Posterior cingulate gyrus (tissue), 11 donors: ENCODE measurements at places on chromosomes 7 and 10.

DNA sequence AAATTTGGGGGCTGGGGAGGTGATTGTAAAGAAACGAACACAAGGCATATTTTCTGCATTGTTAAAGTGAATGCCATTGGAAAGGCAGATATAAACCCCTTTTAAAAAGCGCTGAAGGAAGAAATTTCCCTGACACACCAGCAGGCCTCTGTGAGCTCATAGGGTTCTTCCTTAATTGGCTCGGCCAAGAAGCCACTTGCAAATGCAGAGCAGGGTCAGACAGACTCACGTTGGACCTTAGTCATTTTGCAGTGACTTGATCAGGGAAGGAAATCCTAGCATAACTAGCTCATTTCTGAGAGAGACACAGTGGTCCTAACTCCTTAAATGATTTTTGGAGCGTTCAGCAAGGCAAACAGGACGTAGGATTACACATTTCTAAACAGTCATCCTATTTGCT, 1461.4 kb downstream of the GATA3 start:
- no peak for DNase-seq

DNA sequence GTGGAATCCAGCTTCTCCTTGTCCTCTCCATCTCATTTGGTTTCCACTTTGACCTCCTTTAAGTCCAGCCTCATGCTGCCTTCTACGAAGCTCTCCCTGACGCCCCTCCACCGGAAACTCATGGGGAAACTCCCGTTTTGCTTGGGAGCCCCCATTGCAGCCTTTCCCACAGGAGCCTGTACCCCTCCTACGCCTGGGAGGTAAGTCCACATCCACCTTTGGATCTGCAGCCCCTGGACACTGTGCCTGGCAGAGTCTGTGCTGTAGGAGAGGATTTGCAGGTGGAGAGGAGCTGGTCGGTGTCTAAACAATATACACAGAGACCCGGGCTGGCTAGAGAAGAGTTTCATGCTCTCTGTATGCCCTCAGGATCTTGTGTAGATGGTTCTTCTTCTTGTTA, 296.1 kb downstream of the GLRX3 start:
- no peak for DNase-seq

GRCh38 chr10:72175149-72175548, 40.7 kb upstream of the ANAPC16 start:
- no peak for DNase-seq

DNA sequence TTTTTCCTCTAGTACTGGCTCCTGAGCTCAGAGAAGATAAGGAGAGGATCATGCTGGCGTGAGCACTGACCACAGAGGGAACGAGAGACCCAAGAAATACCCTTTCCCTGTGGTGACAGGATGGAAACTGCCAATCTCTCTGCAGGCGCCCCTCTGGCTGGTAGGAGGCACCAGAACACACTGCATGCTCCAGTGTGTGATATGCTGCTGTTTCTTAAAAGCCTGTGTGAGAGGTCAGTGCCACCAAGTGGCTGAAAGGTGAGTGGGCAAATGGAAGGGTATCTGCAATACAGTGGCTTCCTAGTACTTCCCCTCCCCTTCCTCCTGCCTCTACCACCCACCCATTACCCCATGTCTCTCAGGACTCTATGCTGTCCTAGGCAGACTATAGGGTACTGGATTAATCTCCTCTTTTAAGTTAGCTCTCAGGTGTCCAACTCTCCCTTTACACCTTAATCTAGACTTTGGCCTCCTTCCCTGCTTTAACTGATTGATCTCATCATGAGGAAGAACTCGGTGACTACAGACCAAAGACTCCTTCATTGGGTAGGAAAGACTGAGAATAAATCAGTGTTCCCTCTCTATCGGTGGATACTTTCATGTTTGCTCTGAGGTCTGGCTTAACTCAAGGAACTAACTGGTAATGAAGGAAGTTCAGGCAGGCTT, 283.6 kb downstream of the ADRA2A start:
- DNase-seq, result no peak

GRCh38 chr10:13168781-13169180, 7.4 kb downstream of the MCM10 start:
- no peak for DNase-seq

- DNase-seq, result no peak
Observed at GRCh38 chr7:9127901-9128300, 694.5 kb downstream of the NXPH1 start.

GRCh38 chr10:43044448-43044921, 32.4 kb upstream of the RET start:
- DNase-seq, result no peak

- DNase-seq, result no peak
Observed at GRCh38 chr10:86498598-86498997, 23.0 kb downstream of the WAPL start.

DNA sequence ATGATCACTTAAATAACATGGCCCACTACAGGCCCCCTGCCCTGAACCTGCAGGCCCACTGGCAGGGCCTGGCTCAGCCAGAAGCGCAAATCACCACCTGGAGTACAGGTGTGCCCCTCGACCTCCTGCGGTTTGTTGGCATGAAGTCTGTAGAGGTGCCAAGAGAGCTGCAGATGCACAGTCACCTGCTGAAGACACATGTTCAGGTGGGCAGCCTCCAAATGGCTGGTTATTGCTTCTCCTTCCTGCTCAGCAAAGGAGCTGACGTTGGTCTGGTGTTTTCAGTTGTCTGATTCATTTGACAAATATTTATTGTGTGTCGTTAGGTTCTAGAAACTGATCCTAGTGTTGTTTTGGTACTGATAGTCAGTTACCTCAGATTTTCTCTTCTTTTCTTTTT, 29.0 kb downstream of the DHTKD1 start:
- DNase-seq, result no peak

DNA sequence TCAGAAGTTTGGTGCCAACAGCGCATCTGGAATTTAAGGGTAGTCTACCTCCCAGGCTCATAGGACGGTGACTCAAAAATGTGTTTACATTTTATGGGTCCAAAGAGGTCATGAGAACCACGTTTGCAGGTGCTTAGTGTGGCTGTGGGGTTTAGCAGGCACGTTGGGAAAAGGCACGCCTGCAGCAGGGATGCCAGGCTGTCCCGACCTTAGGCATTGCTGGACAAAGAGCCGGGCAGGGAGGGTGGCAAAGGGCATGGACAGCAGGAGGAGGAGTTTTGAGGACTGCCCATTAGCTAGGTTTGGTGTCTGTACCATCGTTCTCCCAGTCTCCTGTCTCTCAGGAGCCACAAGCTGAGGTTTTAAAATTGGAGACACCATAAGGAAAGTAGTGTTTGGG, 104.4 kb downstream of the TRRAP start:
- DNase-seq, result no peak

DNA sequence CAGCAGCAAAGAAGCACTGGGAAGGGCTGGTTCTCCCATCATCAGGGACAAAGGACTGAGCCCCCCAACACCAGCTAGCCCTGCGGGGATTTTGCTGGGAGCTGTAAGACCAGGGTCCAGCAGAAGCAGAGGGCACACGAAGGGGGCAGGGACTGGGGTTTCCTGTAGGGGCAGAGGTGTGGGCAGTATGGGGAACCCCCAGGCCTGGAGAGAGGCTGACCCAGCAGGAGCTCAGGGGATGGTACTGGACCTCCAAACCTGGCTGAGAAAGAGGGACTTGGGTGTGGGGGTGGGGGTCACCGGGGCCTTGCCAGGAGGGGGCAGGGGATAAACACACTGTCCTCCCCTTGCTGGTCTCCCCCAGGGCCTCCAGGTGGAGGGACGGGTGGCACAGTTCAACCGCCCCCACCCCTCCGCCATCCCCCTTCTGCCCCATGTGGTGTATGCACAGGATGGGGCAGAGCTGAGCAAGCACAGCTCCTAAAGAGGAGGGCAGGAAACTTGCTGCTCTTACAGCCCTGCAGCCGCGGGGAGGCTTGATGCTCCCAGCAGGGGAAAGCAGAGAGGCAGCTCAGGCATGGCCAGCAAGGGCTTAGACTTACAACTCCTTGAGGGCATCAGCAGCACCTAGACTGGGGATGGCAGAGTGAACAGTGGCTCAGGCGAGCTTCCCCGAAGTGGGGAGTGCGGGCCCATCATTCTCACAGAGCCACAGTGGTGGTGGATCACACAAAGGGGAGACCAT, 12.4 kb upstream of the RET start:
- DNase-seq, result no peak

DNA sequence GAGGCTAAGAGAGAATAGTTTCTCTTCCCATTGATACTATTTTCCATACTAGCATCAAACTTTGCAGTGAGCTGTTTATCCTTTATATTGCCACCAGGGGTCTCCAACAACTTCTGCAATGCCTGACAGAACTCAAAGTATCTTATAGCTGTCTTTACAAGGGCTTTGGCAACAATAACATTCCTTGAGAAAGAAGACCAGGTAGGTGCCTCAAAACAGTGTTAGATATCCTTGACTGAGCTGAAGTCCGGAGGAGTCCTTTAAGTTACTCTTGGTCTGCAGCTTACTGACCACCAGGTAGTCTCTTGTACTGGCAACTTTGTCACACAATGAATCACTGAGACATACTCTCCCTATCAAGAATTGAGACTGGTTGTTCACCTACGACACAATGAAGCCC, 30.0 kb upstream of the TES start:
- DNase-seq, result no peak

GRCh38 chr7:30862995-30863705, 48.5 kb upstream of the AQP1 start:
- no peak for DNase-seq

GRCh38 chr10:116049158-116049973, 223.6 kb downstream of the GFRA1 start:
- DNase-seq, result no peak

DNA sequence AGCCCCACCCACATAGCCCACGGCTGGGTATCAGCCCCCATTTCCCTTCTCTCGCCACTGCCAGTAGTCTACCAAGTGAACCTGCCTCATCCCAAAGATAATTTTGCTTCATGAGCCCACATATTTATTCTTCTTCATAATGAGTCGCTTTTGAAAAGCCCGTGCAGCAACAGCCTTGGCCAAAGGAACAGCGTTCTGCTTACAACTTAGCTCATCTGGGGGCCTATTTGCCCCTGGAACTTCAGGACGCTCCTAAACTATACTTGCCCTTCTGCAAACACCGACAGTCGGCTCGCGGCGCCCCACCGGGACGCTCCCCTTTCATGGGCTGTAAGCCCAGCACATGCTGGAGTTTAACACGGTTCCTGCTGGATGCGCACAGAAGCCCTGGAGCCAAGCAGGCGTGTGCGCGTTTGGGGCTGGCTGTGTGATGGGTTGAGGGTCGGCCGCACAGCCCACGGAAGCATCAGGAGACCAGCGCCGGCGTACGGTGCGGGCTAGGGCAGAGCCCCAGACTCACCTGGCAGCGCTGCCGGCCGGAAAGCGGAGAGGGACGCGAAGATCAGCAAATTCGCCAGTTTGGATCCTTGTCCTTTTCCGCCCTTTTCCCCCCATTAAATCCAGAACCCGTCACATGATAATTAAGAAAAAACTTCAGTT, 370 bp downstream of the TMEM60 start:
- peak; percentile 31 for DNase-seq

- DNase-seq, result no peak
Observed at GRCh38 chr10:16891375-16892313, 74.4 kb upstream of the RSU1 start.

DNA sequence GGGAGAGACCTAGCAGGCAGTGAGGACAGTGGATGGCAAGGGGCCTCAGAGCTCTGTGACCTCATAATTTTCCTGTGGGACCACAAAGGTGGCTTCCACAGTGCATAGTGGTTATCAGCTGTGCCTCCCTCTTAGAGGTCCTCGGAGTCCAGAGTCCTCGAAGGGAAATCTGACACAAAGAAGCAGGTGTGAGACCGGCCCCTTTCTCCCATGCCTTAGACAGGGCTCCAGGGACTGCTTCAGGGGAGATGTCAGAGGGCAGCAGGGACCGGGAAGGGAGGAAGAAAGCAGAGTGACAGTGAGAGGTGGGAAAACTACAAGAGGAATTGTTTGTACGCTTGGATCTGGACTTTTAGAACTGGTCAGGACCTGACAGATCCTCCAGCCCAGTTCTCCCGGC, 66.3 kb downstream of the BAMBI start:
- no peak for DNase-seq

DNA sequence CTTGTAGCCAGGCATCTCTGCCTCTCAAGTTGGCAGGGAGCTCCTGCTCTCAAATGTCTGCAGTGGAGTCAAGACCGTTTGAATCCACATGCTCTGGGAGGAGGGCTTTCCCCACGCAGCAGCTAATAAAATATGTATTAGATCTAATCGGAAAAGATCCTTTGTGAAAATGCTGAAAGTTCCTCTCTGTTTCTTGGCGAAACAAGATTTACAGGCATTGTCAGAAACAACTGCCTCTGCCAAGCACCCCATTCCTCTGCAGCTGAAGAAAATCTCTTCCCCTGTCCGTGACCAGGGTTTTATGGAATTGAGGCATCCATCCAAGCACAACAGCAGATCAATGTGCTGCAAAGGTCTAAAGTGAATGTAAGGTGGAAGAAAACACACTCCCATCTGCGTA, 165.8 kb downstream of the TCERG1L start:
- no peak for DNase-seq

- no peak for DNase-seq
Observed at GRCh38 chr10:25933653-25934608, at the start of gene MYO3A. TSS of gene MYO3A (plus strand) at chr10:25934229. CDS start at chr10:25952111, 17,882 bp downstream.

- no peak for DNase-seq
Observed at GRCh38 chr7:105519353-105519752, 2.7 kb downstream of the PUS7 start.

DNA sequence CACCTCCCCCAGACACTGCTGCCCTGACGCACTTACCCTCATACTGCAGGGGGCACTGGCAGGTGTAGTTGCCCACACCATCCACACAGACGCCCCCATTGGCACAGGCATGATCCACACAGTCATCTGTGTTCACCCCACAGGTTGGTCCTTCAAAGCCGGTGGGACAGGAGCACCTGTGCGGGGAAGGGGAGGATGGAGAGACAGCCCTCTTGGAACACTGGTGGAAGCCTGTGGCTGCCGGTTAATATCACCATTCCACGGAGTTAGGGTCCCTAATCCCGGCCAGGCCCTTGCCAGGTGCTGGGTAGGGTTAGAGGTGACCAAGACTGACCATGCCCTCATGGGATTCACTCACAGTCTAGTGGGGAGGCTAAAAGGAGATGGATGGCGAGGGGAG, 171.8 kb downstream of the SLIT1 start:
- DNase-seq, result no peak

DNA sequence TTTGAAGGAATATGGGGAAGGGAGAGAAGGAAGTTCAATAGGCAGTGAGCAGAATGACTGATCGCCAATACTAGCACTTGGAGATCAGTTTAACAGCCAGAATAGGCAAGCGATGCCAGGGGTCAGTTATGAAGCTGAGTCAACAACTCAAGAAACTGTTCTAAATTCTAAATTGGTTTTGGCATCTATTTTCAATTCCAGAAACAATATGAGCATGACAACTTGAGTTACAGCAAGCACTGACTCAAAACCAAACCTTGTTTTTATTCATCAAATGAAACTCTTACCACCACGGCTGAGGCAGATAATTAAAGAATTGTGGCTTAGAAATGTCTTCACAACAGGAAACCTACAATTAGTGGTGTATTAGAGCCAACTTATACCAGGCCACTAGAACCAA, 180.5 kb upstream of the ASAH2 start:
- no peak for DNase-seq
